ENCODE measurements at places on chromosomes 5 and 9. TPM values are rescaled to one million over a fixed set of nuclear protein-coding genes. Genes with fewer than 3 reads are reported as not detected.

DNA sequence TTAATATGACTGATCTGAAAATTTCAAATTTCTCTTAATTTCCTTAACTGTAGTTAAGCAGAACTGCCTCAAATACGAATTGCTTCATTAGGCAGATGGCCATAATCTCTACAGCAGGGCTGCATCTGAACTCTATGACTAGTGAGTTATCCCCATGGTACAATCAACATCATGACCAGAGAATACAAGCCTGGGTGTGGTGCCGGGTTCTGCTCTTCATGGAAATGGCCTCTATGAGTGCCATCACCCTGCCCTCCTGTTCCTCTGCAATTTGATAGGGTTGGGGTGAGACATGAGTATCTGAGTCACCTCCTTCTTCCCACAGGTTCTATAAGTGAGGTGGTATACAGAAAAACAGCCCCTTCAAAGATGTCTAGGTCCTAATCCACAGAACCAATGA is 235.9 kb downstream of the AP3B1 start:
- no peak overlapping the region for H3K27ac ChIP-seq
- H3K36me3 ChIP-seq, result no peaks in the 10 kb centered on the region
- H3K4me1 ChIP-seq, result no peaks in the 10 kb centered on the region
- no peak for DNase-seq
- H3K27me3 ChIP-seq, result no peaks in the 10 kb centered on the region

GRCh38 chr9:130284249-130284625 is 18.7 kb downstream of the HMCN2 start:
- no peak overlapping the region for H3K4me3 ChIP-seq
- H3K27me3 ChIP-seq, result no peaks in the 10 kb centered on the region
- H3K27ac ChIP-seq, result no peak overlapping the region
- no peaks in the 10 kb centered on the region for H3K36me3 ChIP-seq
- DNase-seq, result no peak
- peaks cover 9% of the 10 kb centered on the region for H3K4me1 ChIP-seq

DNA sequence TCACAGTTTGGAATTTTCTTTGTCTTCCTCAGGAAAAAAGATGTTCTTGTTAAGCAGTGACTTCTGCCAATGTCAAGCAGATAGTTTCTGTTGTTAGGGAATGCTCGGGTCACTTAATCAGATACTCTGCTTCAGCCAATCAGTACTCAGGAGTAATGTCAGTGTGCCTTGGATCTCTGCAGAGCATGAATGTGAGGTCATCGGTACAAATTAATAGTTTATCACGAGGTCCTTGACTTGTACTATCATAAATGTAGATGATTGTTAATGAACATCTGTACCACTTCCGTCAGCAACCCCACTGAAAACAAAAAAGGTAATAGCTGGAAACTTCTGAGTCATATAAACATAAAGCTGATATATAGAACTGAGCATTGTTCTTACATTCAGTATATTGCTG is 73.6 kb downstream of the FBXL7 start:
- H3K27me3 ChIP-seq, result no peaks in the 10 kb centered on the region
- H3K27ac ChIP-seq, result no peak overlapping the region
- DNase-seq, result no peak

DNA sequence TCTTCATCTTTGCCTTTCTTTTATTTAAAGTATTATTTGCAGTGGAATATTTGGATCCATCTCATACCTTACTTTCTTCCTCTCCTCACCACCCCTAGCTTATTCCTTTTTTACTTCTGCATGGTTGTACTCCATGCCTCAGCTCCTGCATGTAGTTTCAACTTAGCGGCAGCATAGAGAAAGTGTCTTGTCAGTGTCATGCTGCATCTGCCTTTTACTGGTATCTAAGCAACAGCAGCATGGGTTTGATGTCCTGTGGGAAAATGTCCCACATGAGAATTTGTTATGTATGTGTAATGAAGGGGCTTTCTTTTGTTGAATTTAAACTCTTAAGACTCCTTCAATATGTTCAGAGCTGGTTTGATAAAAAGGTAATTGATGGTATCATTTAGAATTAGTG is 20.6 kb downstream of the TCERG1 start:
- H3K4me3 ChIP-seq, result no peak overlapping the region
- no peak for DNase-seq
- no peaks in the 10 kb centered on the region for H3K27me3 ChIP-seq
- no peak overlapping the region for H3K27ac ChIP-seq
- H3K4me1 ChIP-seq, result no peaks in the 10 kb centered on the region
- peaks cover 65% of the 10 kb centered on the region for H3K36me3 ChIP-seq

- H3K27me3 ChIP-seq, result no peaks in the 10 kb centered on the region
- peak; percentile 28 for DNase-seq
- H3K36me3 ChIP-seq, result no peaks in the 10 kb centered on the region
- H3K4me3 ChIP-seq, result no peak overlapping the region
- H3K27ac ChIP-seq, result peak overlapping the region; percentile 62
Measured at GRCh38 chr5:89457411-89458331, 574.7 kb upstream of the MEF2C start.

The TGFBI gene
- total RNA-seq, result 189 TPM

Measured in upper lobe of left lung (tissue), 6 donors.